ENCODE measurements at places on chromosomes 1 and 21. TPM values are rescaled to one million over a fixed set of nuclear protein-coding genes. Genes with fewer than 3 reads are reported as not detected.

DNA sequence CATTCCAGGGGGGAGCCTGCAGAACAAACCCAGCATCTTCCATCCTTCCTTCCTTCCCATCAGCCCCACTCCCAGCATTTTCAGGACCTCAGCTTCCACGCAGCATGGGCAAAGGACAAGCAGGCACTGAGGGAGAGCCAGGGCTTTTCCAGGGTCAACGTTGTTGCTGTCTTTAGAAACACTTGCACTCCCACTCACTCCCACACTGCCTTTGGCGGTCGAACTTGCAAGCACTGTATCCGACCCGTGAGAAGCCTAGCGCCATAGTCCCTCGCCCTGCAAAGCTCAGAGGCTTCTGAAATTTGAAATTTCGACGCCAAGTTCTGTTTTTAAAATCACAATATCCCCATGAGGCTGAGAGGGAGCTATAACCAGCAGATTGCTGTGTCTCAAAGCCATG, 47.4 kb downstream of the KCNAB2 start:
- DNase-seq, result no peak

The TRIM17 gene
- total RNA-seq, result 0.27 TPM

- DNase-seq, result no peak
These were observed 696 bp upstream of the GPATCH3 start for GRCh38 chr1:26900815-26901511.

DNA sequence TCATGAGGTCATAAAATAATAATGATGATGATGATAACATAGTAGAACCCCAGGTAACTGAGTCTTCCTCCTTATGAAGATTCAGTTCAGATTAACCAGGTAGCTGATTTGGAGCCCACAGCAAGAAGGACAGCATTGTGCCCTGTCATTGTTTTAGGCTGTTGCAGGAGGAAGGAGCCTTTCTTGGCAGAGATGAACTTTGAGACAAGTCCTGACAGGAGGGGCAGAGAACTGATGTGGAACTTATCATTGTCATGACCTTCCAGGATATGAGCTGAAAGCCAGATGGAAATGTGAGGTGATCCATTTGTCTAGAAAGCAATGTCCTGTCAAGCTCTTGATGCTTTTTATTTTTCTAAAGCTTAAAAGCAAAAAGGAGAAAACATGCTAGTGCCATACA, 132.6 kb upstream of the COA6 start:
- DNase-seq, result no peak

DNA sequence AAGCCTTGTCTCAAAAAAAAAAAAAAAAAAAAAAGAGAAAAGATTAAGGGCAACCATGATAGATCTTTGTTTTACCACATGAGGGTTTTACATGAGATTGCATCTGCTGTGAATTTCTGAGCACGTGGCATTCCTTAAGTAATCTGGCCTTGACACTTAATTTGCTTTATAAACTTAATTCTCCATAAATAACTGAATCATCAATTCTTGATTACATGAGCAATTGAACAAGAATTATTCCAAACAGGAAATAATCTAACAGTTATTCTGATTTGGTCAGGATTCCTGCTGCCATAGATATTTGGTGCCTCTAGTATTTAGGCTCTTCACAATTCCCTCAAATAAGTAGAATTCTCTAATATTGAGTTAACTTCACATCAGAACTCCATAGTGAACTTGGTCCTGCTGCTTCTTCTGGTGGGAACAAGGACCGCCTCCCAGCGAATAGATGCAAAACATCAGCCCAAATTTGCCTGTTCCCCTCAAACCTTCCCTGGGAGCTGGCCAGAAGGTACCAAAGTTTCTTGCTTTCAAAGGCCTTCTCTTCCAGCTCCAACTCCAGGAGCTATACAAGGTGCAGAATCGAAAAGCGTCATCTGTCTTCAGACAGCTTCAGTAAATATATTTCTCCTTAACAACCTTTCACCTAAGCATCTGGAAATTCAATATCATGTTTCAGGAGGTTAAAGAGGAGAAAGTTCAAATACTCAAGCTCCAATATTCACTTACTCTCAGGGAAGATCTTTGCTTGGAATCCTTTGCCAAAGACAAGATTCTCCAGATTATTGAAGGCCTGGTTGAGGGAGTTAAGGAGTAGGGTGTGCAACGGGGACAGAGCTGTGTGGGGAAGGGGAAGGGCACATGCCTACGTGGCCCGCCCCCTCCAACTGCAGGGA, 1.0 kb downstream of the KRTCAP2 start:
- DNase-seq, result no peak

GRCh38 chr1:20711285-20712214, 6.3 kb downstream of the KIF17 start:
- DNase-seq, result no peak

The ST6GALNAC3 gene
- total RNA-seq, result under 0.01 TPM

GRCh38 chr1:6460301-6461050, 5.5 kb downstream of the TNFRSF25 start:
- no peak for DNase-seq

The DEPDC1 gene
- total RNA-seq, result 0.54 TPM

The RBM11 gene
- 4.3 TPM for total RNA-seq

The COL16A1 gene
- 0.54 TPM for total RNA-seq

DNA sequence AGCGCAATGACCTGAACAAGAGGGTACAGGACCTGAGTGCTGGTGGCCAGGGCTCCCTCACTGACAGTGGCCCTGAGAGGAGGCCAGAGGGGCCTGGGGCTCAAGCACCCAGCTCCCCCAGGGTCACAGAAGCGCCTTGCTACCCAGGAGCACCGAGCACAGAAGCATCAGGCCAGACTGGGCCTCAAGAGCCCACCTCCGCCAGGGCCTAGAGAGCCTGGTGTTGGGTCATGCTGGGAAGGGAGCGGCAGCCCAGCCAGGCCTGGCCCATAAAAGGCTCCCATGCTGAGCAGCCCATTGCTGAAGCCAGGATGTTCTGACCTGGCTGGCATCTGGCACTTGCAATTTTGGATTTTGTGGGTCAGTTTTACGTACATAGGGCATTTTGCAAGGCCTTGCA, 5.4 kb upstream of the CCDC28B start:
- DNase-seq, result no peak
